ENCODE measurements at places on chromosomes 11 and 22. TPM values are rescaled to one million over a fixed set of nuclear protein-coding genes. Genes with fewer than 3 reads are reported as not detected.

- DNase-seq, result peak; percentile 28
Measured at GRCh38 chr11:134252346-134253187, 585 bp downstream of the THYN1 start.

GRCh38 chr11:57978686-57979531, 44.8 kb upstream of the OR9Q1 start:
- DNase-seq, result no peak

- DNase-seq, result no peak
Measured at GRCh38 chr11:61743486-61744095, 8.8 kb upstream of the MYRF start.

GRCh38 chr22:46769191-46769675, 6.8 kb downstream of the TBC1D22A start:
- peak; percentile 98 for DNase-seq

PARVA gene
- 28.5 TPM for total RNA-seq

- DNase-seq, result peak; percentile 52
Measured at GRCh38 chr11:113289431-113290187, 24.8 kb upstream of the TTC12 start.

DNA sequence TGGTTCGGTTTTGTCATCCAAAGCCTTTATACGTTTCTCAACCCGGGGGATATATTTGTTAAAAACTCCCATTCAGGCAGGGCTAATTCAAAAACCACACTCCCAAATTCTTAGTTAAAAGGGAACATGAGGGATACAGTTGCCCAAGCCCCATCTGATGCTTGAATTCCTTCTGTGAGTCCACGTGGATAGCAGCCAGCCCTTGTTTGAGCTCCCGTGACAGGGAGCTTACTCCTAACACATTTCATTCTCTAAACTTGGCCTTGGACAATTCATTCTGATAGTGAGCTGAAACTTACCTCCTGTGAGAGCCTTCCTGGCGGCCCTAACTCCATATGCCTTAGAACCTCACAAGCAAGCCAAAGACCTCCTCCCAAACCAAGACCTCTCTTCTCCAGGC, 357.5 kb downstream of the TENM4 start:
- DNase-seq, result no peak

DNA sequence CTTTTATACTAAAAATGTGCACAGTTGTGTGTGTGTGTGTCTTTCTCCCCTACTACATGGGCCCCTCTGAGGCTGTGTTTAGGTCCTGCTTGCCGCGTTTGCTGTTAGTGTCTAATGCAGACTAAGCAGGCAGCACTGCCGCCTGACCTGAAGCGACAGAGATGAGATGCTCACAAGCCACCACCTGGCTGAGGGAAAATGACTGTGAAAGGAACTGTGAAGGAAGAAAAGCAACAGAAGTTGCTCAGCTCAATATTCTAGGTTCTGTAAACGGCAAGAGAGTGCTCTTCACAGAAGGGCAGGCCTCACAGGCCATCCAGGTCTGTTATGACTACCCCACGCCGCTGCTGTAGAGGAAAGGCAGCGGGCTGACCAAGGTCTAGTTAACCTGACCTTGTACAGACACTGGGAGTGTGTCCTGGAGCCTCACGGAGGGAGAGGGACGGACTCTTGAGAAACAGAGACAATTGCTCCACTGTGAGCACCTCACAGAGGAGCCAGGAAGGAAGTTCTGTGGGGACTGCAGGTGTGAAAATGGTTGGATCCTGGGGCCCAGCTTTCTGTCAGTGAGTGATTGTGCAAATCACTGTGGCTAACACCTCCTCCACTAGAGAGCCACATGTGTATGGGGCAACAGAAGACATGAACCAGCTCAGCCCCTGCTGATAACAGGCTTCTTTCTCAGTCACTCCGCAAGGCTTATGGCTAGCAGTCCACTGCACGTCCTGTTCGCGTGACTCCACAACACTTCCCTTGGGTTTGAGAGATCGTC, 31.3 kb upstream of the YPEL1 start:
- DNase-seq, result peak; percentile 7

PSMA1 gene
- 100 TPM for total RNA-seq

DNA sequence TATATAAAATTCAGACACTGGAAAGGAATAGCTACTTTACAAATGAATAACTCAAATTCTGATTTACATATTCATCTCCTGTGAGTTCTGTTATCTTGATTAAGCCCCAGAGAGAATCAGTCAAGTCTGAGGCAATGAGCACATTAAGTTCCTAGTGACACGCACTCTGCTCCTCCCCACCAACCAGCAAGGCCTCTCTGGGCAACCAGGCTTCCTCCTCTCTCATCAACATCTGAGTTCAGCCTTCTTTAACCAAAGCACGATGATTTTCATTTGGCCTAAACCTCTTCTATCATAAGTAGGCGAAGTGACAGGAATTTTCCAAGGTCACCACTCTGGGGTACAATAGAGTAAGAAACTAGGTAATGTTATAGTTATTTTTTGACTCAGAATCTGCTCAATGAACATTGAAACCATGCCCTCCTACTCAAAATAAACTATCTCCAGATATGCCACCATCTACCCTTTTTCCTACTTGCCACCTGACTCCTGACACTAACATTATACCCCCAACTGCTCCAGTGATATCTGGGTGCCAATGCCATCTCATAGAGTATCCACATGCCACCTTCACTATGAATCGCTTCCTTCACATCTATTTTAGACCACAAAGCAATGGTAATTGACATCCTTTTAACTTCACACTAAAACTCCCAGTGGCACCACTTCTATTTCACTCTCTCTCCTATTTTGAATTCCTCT, 114.8 kb downstream of the FAM76B start:
- no peak for DNase-seq

OR51B5 gene
- total RNA-seq, result not detected

OR5T2 gene
- not detected for total RNA-seq

DNA sequence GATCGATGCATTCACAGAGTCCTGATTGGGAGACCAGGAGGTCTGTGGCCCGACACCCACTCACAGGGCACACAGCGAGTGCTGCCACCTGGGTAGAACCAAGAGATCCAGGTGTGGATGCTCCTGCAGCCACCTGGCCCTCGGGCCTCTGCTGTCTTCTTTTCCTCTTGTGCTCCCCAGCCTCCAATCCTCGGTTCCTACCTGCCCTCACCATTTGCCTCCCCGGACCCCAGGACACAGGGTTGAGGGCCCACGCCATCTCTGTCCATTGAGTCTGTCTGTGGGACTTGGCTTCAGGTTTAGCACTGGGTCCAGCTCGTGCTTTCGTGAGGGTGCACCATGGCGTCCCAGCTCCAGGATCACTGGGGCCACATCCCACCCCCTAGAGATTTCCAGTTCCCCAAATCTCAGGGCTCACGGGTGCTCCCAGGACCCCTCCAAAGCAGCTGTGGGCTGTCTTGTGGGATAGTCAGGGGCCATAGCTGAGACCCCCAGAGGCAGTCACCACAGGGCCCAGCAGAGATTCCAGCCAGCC, 591.1 kb downstream of the BRD1 start:
- DNase-seq, result no peak

GVQW3 gene
- total RNA-seq, result 2.8 TPM

GRCh38 chr11:35717043-35717442, 54.5 kb downstream of the TRIM44 start:
- no peak for DNase-seq

DNA sequence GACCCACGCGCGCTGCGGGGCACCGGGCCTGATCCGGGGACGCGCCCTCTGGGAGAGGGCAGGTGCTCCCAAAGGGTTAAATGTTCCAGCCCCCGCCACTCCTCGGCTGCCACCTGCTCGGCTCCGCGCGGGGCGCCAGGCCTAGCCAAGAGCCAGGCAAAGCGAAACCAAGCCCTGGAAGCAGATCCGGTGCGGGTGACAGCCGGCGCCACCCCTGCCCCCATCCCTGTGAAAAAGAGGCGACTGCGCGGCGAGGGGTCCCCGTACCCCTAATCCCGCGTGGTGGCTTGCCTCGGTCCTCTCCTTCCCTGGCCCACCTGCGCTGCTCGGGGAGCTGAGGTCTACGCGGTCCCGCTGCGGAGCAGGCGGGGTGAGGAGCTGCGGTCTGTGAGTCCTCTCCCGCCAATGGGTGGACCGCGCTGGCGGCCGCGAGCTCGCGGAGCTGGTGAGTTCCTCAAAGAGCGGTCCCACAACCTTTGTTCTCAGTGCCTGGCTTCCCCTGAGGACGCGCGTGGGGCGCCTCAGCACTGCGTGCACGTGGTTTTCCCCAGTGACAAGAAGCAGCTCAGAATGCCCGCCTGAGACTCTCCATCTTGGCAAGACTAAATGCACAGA, at the start of gene ME3:
TSS of gene ME3 (minus strand) at position 610 of the 615 bp plus-strand sequence.
- DNase-seq, result peak; percentile 69

- peak; percentile 86 for DNase-seq
Measured at GRCh38 chr11:134037046-134037908, 31.6 kb upstream of the JAM3 start.

DNA sequence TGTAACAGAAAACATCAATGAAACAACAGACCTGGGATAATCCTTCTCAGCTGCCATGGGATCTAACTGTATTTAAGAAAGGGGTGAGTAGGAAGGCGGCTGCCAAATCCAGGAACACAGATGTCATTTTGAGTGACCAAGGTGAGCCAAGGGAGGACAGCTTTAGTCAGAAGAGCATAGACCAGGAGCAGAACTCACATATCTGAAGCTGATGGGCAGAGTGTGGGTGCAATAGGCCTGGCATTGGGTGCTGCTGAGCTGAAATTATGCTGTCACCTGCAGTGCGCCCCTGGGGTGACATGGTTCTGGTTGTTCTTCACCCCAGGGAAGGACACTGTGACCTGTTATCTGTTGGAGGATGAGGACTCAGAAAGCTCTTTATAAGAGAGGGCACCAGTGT, 88.9 kb upstream of the TOP3B start:
- no peak for DNase-seq

DNA sequence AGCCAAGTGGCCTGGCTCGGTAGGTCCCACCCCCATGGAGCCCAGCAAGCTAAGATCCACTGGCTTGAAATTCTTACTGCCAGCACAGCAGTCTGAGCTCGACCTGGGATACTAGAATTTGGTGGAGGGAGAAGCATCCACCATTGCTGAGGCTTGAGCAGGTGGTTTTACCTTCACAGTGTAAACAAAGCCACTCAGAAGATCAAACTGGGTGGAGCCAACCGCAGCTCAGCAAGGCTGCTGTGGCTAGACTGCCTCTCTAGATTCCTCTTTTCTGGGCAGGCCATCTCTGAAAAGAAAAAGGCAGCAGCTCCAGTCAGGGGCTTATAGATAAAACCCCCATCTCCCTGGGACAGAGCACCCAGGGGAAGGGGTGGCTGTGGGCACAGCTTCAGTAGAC, 22.3 kb upstream of the OR5B21 start:
- DNase-seq, result no peak

LRRC74B gene
- not detected for total RNA-seq

PNPLA5 gene
- not detected for total RNA-seq

NLRP14 gene
- total RNA-seq, result 0.11 TPM

ARHGAP20 gene
- total RNA-seq, result 10.5 TPM

GRCh38 chr22:50141891-50142363, 28.6 kb upstream of the PANX2 start:
- DNase-seq, result no peak

DEAF1 gene
- total RNA-seq, result 91.2 TPM

DNA sequence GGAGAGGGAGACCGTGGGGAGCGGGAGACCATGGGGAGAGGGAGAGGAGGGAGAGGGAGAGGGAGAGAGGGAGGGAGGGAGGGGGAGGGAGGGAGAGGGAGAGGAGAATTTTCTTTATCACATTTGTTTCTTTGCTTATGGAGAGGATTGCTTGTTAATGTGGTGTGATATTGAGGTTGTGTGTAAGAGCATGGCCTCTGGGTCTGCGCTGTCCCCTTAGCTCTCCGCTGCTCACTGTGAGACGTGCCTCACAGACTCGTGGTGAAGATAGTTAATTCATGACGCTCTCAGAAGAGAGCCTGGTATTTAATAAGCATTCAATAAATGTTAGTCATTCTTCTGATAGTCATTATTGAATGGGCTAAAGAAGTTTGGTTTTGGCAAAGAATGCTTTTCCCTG, 26.2 kb downstream of the PPFIA1 start:
- no peak for DNase-seq

DNA sequence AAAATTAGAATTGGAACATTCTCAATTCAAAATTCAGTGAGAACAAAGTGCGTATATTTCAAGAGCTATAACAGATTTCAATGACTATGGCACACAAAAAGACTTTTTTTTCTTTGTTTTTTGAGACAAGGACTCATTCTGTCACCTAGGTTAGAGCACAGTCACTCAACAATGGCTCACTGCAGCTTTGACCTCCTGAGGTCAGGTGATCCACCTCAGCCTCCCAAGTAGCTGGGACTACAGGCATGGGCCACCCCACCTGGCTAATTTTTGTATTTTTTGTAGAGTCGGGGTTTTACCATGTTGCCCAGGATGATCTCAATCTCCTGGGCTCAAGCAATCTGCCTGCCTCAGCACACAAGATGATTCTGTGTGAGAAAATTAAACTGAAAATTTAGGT, 51.5 kb downstream of the PIK3C2A start:
- peak; percentile 8 for DNase-seq

- no peak for DNase-seq
Measured at GRCh38 chr11:124442847-124443246, 2.6 kb downstream of the OR8B8 start.

GRCh38 chr11:45679806-45680205, 14.4 kb upstream of the CHST1 start:
- DNase-seq, result no peak

GLYATL1 gene
- not detected for total RNA-seq

ST3GAL4 gene
- total RNA-seq, result 5.3 TPM

- no peak for DNase-seq
Measured at GRCh38 chr11:129131316-129131715, 60.8 kb downstream of the ARHGAP32 start.

GRCh38 chr11:18709414-18709813, 10.8 kb downstream of the TMEM86A start:
- DNase-seq, result no peak

EWSR1 gene
- total RNA-seq, result 280 TPM

DNA sequence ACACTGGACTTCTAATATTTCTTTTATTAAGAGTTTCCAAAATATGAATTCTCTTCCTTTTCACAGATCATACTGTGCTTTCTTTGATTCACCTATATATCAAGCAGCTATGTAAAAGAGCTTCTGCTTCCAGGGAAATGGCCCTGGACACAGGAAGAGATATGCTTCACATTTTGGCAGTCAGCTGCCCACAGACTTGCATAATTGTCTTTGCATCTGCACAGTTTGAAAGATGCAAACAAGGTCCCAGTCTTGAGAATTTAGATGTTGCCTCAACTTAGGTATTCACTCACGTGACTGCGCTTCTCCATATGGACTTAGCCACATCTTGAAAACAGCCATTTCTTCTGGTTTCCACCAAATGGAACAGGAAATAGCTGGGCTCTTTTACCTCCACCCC, 92.3 kb upstream of the POU2AF2 start:
- no peak for DNase-seq

MYOD1 gene
- not detected for total RNA-seq

PTPN5 gene
- 0.44 TPM for total RNA-seq

DNA sequence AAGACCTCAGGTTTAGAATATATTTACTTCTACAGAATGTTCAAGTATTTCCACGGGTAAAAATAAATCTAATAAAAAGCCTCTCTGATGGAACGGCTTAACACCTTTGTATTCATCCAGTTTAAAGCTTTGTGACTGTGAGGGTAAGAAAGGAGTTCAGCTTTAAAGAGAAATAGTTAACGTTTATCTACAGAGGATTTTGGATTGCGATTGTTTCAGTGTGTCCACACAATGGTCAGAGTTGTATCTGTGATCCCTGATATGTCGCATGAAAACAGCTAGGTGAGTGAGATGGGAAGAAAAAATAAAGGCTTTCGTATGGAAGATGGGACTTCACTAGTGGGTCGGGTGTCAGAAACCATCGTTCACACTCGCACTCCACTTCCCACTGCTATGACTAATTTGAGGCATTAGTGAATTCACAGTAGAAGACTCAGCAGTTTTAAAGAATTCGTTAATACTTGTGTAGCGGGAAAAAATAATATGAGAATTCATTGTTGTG, 1.6 kb downstream of the APLP2 start:
- DNase-seq, result no peak

Measured in thyroid gland (tissue), 4 donors.